ENCODE measurements at places on chromosomes 1 and 21. TPM values are rescaled to one million over a fixed set of nuclear protein-coding genes. Genes with fewer than 3 reads are reported as not detected.

The RHD gene
- not detected for total RNA-seq

The AQP10 gene
- total RNA-seq, result not detected

The APOBEC4 gene
- not detected for total RNA-seq

The SELL gene
- 0.20 TPM for total RNA-seq

The TRIM67 gene
- total RNA-seq, result 0.25 TPM

The ERG gene
- total RNA-seq, result not detected
